ENCODE measurements at places on chromosomes 7 and 10.

DNA sequence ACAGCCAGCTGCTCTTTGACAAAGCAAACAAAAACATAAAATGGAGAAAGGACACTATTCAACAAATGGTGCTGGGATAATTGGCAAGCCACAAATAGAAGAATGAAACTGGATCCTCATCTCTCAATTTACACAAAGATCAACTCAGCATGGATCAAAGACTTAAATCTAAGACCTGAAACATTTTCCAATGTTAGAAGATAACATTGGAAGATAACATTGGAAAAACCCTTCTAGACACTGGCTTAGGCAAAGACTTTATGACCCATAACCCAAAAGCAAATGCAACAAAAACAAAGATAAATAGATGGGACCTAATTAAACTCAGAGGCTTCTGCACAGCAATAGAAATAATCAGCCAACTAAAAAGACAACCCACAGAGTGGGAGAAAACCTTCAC is 425.7 kb upstream of the SEMA3D start:
- DNase-seq = no peak

GRCh38 chr7:148871030-148871429 is 13.1 kb downstream of the EZH2 start:
- no peak for DNase-seq

GRCh38 chr7:123492485-123492884 is 41.9 kb downstream of the IQUB start:
- no peak for DNase-seq

GRCh38 chr7:144256112-144256511 is 8.5 kb downstream of the OR2A7 start:
- DNase-seq = no peak

GRCh38 chr10:107092321-107092720 is 72.2 kb downstream of the SORCS1 start:
- no peak for DNase-seq

- DNase-seq = no peak
Observed at GRCh38 chr7:1742555-1743303, 72.7 kb downstream of the ELFN1 start.

GRCh38 chr10:114548662-114549061 is 109.4 kb downstream of the ABLIM1 start:
- peak; percentile 43 for DNase-seq

GRCh38 chr7:147541261-147541660 is 1049.3 kb upstream of the C7orf33 start:
- no peak for DNase-seq

DNA sequence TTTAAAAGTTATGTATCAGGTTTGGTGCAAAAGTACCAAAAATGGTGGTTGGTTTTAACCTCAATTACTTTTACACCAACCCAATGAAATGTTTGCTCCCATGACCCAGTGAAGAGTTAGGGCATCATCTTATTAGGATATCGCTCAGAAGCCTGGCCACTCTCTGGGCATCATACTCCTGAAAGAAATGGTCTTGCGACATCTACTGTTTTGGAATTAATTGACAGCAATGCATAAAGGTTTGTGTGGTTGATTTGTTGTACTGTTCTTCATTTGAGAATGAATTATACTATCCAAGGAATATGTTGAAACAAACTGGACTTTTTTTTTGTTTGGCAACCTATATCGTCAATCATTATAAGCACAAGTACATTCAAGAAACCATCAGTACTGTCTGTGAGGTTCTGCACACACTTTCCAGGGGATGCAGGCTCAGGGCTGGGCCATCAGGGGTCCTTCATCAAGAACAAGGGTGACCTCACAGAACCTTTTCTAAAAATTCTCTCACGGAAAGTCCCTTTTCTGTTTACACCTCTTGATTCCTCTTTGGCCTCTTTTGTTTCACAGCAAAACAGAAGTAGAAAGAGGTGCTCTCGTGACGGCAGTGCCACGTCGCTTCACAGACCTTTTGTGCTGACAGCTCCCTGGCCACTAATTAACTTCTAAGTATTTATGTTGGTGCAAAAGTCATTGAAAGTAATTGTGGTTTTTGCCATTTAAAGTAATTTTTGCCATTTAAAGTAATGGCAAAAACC is 117.2 kb upstream of the KLF6 start:
- DNase-seq = peak; percentile 11

- no peak for DNase-seq
Observed at GRCh38 chr10:819326-819725, 112.2 kb downstream of the LARP4B start.

DNA sequence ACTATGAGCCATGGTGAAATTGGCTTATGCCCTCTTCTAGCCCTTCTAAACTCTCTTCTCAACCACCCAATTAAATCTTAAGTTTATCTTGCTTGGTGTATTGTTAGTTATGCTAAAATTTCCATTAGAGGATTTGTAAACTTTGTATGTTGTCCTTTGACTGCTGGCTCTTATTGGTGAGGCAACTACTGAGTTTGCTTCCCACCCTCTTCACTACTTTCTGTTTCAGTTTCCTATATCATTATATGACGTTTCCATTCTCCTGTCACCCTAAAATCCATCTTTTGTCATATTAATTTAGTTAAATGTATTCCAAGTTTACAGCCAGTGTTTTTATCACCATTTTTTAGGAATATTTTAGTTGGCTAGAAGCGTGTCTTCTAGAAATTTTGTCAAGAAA is 80.9 kb upstream of the VWC2 start:
- DNase-seq = peak; percentile 25

DNA sequence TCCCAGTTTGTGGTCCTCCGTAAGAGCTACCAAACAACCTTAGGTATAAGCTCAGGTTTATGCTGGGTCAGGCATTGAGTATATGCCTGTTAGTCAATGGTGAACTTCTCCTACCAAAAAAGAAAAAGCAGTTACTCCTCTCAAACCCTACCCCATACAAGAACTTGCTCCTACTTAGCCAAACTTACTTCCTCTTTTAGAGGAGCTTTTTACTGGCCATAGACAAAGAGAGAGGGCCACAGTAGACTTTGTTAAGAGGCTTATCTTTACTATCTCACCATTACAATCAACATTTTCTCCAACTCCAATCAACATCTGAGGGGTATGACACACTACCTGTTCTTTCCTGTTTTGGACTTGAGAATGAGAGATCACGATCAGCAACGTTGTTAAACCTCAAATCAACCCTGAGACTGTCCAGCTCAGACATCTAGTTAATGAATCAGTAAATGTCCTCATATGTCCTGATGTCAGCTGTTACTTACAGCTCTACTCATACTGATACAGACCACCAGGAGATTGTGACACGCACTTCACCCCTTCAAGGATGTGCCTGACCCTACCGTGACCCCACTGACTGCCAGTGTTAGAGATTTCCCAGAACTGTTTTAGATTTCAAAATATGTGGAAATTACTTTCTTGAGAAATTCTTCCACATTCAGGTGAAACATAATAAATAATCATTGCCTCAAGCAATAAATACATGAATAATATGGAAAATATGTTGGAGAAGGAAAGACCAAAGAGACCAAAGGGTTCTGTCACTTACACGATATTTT is 18.4 kb upstream of the CCDC71L start:
- DNase-seq = no peak

Data from OCI-LY7 (cell line).